ENCODE measurements at places on chromosomes 1 and 21. TPM values are rescaled to one million over a fixed set of nuclear protein-coding genes. Genes with fewer than 3 reads are reported as not detected.

ETNK2 gene
- total RNA-seq = 23.1 TPM

PTGFRN gene
- 32.6 TPM for total RNA-seq

TMPRSS2 gene
- total RNA-seq = 13.2 TPM

KRTAP13-2 gene
- total RNA-seq = not detected

HSF2BP gene
- total RNA-seq = 0.93 TPM

CCDC17 gene
- 1.9 TPM for total RNA-seq

RIMKLA gene
- 5.8 TPM for total RNA-seq

LMX1A gene
- total RNA-seq = not detected

RNU1-4 gene
- 1,303 TPM for total RNA-seq

SIK1 gene
- 6.7 TPM for total RNA-seq

HMGN2 gene
- total RNA-seq = 453 TPM

OR14K1 gene
- total RNA-seq = not detected

ARHGEF16 gene
- total RNA-seq = 20.7 TPM

TNNT2 gene
- 21.0 TPM for total RNA-seq

DTL gene
- total RNA-seq = 48.7 TPM

UBXN10 gene
- 0.44 TPM for total RNA-seq

FMO5 gene
- 0.34 TPM for total RNA-seq

TTC22 gene
- total RNA-seq = 1.1 TPM

CR1L gene
- not detected for total RNA-seq
